ENCODE measurements at places on chromosomes 7 and 10. TPM values are rescaled to one million over a fixed set of nuclear protein-coding genes. Genes with fewer than 3 reads are reported as not detected.

The SPRN gene
- total RNA-seq, result not detected

DNA sequence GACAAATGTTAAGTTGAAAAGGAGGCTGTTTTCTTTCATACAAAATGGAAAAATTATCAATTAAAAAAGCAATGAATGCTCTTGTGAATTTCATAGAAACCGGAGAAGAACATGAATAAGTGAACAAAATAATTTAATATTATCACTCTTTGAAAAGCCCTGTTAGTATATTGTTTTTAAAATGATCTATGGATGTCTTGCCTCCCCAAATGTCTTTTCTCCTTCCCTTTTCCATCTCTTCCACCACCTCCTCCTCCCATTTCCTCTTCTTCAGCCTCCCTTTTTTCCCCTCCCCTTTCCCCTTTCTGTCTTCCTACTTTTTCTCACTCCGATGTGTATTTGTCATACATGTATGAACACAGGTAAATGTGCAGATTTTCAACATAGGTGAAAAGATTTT lies 234.7 kb downstream of the MALRD1 start:
- DNase-seq, result no peak

The ASB10 gene
- total RNA-seq, result not detected

GRCh38 chr10:943334-944033 lies 12.0 kb upstream of the LARP4B start:
- DNase-seq, result no peak

- peak; percentile 71 for DNase-seq
These were observed 448 bp upstream of the SRPK2 start for GRCh38 chr7:105389088-105389650.

The ACADSB gene
- total RNA-seq, result 17.9 TPM

GRCh38 chr7:55133630-55134358 lies 115.0 kb downstream of the EGFR start:
- peak; percentile 83 for DNase-seq

The RADIL gene
- 4.0 TPM for total RNA-seq

- DNase-seq, result no peak
These were observed 9.3 kb upstream of the IL2RA start for GRCh38 chr10:6071181-6072175.

DNA sequence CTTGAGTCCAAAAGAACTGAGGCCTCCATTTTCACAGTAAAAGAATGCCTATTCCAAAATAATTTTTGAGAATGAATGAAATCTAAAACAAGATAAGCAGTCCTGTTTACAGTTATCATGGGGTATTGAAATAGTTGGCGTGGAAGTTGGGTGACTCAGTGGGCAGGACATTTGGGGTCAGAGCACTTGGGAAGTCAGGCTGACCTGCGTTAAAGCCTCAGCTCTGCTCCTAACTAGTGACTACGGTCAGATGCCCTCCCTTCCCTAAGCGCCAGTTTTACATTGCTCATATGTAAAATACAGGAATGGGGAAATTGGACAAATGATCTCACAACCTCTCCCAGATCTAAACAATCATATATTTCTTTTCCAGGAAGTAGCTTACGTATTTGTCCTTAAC lies 2.3 kb upstream of the PAPSS2 start:
- no peak for DNase-seq

DNA sequence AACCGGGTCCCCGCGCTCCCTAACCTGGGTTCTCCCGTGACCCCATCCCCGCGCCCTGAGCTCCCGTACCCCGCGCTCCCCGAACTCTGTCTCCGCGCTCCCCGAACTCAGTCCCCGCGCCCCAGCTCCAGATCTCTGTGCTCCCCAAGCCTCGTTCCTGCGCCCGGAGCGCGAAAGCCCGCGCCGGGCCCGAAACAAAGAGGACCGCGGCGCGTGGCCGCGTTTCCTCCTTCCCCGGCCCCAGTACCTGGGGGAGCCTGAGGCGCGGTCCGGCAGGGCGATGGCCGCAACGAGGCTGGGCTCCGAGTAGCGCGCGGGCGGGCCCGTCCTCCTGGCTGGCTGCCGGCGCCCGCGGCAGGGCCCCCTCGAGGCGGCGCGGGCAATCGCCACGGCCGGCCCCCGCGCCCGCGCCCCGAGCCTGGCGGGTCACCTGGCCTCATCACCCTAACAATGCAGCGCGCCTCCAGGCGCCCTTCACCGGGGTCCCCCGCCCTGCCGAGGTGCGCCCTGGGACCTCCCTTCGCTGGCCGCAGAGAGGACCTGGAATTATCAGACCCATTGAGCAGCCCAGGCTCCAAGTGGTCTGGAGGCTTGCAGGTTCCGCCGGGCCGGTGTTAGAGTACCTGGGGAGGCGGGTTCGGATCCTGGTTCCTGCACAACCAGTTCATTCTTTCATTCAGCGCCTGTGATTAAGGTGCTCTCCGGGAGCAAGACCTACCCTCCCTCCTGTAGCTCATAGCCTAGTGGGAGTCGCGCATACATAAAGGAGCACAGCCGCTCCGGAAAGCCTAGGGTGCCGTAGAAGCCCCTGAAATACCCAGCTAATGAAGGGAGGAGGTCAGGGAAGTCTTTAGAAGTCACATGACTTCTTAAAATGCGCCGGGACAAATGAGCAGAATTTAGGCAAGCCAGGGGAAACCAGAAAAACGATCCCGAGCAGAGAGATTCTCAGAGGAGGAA lies at the start of gene TNS3:
Gene TNS3, minus strand, starts transcription at position 308 of the 960 bp plus-strand sequence. CDS start 142,475 bp downstream, outside the sequence.
- DNase-seq, result peak; percentile 62

The CALML3 gene
- not detected for total RNA-seq

The RAMP3 gene
- 78.0 TPM for total RNA-seq

- DNase-seq, result no peak
These were observed 5.7 kb downstream of the UBE2H start for GRCh38 chr7:129947049-129947448.

The PRLHR gene
- total RNA-seq, result not detected

DNA sequence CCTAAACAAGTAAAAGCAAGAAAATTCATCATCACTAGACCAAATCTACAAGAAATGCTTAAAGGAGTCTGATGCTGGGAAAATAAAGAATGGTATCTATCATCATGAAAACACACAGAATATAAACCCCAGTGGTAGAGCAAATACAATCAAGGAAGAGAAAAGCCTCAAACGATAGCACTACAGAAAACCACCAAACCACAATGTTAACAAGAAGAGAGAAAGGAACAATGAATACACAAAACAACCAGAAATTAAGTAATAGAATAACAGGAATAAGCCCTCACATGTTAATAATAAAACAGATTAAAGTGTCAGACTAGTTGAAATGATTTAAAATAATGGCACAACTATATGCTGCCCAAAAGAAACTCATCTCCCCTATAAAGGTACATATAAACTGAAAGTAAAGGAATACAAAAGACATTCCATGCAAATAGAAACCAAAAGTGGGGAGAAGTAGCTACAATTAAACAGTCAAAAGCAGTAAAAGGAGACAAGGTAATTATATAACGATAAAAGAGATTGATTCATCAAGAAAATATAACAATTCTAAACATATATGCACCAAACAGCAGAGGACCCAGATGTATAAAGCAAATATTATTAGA lies 77.3 kb downstream of the JMJD1C start:
- DNase-seq, result no peak

DNA sequence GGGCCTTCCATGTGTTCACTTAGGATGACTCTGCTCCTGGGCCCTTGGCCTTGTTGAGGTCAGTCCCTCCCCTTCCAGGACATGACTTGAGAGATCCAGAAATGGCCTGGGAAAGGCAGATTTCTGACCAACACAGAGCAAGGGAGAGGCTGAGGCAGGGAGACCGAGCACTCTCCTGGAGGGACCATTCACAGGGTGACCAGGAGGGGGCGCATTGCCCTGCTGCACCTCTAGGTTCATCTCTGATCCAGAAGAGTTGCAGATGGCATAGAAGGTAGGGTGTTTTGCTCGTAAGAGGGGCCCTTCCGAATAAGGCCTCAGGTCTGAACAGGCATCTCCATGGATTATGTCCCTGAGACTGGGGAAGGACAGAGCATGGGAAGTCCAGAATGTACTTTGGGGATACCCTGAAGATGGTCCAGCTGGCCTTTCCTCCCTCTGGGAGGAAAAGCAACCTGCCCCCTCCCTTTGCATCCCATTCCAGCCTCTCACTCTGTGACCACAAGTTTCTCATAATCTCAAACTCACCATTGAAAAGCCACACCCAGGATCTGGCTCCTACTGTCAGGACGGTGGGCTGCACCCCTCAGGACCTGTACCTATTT lies 6.6 kb downstream of the DMBT1 start:
- peak; percentile 68 for DNase-seq

DNA sequence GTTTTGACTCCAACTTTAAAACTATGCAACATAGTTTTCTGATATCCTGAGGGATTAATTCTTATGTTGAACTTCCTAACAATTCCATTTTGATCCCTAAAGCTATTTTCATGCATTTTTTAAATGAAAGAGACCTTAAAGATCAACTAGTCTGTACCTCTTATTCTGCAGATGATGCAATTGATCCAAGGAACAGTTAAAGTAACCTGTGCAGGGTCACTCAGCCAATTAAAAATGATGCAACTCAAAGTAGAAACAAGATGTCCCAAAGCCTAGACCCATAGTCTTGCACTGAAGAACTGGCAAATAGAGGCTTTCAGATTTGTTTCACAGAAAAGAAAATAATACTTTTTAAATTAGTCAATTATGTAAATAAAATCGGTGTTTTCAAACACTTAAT lies 86.3 kb downstream of the IMMP2L start:
- no peak for DNase-seq

GRCh38 chr7:14851610-14852009 lies 50.9 kb downstream of the DGKB start:
- no peak for DNase-seq

DNA sequence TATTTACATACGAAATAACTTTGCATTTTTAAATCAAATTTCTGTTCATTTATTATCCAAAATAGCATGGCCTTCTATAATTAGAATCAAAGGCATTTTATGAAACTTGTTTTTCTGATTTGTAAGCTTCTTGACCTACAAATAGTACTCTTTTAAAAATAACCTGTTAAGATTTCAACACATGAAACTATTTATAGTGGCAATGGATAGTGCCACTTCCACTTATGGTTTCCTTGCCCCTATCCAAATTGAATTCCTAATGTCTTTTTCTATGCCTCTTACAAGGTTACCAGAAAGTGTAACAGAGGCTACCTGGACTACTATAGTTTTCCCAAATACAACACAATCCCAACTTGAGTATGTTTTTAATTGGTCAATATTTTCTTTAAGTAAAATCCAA lies 263.5 kb downstream of the SEMA3D start:
- no peak for DNase-seq

The FBXO24 gene
- total RNA-seq, result 0.81 TPM

GRCh38 chr10:34526186-34526585 lies 288.9 kb downstream of the PARD3 start:
- no peak for DNase-seq

All from aorta (tissue), 5 donors.